ENCODE measurements at places on chromosomes 3 and 15. TPM values are rescaled to one million over a fixed set of nuclear protein-coding genes. Genes with fewer than 3 reads are reported as not detected.

Gene TM6SF1
- 10.3 TPM for total RNA-seq

Gene SUCNR1
- 0.10 TPM for total RNA-seq

Gene SYNM
- 300 TPM for total RNA-seq

Gene KLF15
- total RNA-seq: 157 TPM

Gene RBP2
- not detected for total RNA-seq

DNA sequence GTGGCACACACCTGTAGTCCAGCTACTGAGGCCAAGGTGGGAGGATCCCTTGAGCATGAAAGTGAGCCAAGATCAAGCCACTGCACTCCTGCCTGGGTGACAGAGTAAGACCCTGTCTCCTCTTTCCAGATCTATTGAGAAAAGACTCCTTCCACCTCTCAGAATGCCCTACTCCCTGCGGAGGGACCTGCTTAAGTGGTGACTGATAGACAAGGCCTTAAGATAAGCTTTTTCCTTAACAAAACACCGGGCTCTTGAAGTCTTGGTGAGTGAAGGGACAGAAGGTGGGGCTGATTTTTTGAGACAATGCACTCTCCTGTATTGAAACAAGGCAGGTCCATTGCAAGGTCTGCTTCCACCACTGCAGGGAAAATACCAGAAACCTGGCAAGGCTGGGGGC lies 338.4 kb upstream of the FRG2C start:
- no peak for DNase-seq

- no peak for DNase-seq
Measured at GRCh38 chr3:133610031-133610430, 36.5 kb downstream of the CDV3 start.

- DNase-seq: peak; percentile 29
Measured at GRCh38 chr15:69484837-69485236, 32.2 kb downstream of the RPLP1 start.

GRCh38 chr3:30644615-30645014 lies 38.2 kb downstream of the TGFBR2 start:
- peak; percentile 45 for DNase-seq

DNA sequence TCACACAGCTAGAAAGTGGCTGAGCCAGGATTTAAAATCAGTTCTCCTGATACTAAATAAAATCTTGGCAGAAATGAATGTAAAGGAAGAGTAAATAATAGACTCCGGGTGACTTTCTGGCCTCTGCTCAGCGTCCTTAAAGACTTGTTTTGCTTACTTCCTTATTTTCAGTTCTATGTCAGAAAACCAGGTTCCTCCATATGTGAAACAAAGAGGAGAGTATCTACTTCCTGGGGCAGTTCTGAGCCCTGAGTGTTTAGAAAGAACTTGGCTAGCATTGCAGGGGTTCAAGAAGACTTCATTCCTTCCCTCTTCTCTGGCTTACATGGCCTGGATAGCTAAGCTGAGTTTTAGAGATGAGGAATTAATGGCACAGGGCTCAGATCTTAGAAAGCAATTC lies 222.8 kb upstream of the TLE3 start:
- no peak for DNase-seq

DNA sequence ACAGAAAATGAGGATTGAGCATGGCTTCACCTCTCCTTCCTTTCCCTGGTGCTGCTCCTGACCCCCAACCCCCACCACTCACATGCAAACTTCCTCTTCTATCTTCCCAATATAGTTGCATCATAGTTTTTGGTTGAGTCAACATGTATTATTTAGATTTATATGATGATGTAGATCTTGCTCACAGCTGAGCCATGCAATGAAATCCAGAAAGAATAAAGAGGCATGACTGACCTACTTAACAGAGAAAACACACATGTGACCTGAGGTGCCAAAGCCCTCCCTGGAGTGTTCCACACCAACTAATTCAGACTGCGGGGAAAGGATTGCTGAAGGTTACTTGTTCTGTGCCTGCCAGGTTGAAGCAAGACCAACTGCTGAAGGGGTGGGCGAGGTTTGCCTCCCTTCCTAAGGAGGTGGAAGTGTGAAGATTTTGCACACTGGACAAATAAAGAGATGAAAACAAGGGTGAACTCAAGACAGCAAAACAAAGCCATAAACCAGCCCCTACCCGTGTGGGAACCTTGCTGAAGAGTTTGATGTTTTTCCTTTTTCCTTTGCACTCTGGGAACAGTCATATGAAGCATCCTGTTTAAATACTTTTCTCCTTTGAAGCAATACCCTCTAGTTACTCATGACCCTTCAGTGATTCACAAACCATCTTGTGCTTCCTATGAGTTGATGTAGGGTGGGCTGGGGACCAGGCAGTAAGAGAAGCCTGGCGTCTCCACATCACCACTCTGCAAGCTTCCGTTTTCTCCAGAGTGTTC lies 155.2 kb upstream of the UBE2E1 start:
- no peak for DNase-seq

DNA sequence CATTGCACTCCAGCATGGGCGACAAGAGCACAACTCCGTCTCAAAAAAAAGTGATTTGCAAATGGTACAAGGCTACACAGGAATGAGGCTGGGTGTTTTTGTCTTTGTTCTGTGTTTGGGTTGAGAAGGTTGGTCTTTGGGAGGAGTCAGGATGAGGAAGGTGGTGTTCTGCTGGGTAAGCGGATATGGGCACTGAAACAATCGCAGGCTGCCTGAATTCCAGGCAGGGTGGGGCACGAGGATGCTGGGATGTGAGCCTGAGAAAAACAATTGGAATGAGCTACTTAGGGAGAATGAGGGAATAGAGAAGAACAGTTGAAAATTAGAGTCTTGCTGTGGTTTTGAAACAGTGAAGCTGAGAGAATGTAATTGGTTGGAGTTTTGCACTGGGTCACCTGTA lies 51.6 kb downstream of the ZBTB38 start:
- DNase-seq: no peak

DNA sequence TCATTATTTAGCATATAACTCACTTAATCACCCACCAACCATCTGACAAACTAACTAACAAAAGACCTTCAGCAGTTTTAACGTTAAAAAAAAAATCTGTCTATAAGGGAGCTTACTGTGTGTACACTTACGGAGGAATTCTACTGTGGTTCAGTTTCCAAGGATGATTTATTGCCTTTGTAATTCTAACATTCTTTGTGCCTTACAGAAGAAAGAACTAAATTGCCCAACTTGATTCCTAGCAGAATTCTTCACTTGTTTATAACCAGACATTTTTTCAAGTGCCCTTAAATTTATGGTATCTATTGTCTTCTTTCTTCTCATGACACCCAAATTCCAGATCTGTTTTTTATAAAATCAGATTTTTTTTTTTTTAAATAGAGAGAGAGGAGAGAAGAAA lies 119.7 kb upstream of the IGSF10 start:
- no peak for DNase-seq

GRCh38 chr3:16546186-16547010 lies 32.9 kb upstream of the RFTN1 start:
- no peak for DNase-seq

DNA sequence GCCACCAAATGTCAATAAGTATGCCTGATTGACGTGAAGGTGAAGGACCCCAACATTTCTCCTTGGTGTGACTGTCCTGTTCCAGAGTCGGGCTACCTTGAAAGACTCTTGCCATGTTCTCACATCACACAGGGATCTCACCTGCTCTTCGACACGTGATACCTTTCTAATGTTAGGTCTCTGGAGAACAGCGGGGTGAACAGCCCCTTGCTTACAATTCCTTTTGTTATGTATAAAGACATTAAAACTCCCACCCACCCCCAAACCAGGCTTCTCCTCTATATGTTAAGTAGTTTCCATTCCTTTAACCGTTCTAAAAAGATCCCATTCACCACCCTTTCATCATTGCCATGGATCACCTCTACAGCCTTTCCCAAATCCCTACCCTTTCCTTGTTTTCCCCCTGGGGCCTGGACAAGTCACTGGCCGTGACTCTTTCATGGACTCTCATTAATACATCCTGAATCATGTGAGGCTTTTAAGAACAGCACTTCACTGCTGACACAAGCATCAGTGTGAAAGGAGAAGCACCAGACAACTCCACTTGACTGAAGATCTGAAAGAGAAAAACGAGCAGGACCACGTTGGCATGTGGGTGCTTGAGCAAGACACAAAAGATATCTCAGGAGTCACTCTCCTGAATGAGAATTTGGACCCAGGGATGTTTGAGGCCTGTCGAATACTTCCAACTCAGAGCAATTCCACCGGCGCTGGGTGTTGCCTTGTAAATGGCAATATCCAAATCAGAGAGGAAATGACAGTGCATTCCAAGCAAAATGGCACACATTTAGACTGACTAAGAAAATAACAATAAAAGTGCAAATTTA lies 115.0 kb downstream of the FOXP1 start:
- no peak for DNase-seq

- no peak for DNase-seq
Measured at GRCh38 chr15:75200765-75201615, 692 bp upstream of the C15orf39 start.

DNA sequence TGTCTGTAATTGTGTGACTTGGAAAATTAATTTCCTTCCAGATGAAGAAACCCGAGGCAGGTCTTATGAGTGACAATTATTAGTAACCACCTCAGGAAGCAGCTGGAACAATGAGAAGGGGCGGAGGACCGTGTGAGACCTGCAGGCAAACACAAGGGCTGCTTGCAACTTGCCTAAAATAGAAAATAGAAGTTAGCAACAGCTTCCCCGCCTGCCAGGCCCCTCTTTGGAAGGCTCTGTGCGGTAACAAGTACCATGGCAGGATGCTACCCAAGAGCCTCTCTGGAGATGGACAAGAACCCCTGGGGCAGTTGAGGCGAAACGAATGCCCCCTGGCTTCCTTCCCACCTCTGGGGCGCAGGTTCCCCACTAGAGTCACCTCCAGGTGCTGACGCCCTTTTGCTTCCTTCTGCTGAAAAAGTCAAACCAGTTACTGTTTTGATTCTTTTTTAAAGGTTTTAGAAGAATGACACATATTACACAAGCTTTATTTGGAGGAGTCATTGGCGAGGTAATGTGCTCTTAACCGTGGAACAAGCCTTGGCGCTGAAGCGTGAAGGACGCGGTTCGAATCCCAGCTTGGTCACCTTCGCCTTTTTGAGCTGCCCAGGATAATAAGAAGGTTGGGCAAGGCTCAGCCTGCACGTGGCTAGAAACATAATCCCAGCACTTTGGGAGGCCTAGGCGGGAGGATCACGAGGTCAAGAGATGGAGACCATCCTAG lies 47.0 kb upstream of the SYNM start:
- peak; percentile 77 for DNase-seq

DNA sequence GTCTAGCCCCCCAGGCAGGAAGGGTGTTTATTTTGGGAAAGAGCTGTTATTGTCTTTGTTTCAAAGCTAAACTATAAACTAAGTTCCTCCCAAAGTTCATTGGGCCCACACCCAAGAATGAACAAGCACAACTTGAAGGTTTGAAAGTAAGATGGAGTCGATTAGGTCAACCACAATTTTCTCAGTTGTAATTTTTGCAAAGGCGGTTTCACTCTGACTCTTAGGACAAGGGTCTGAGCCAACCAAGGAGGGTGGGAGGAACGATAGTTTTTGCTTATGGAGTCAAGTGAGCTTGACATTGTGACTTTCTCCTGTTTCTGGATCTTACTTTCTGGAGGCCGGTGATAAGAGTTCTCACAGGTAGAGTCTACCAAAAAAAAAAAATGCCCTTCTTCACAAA lies 5.8 kb upstream of the ZNF770 start:
- DNase-seq: no peak

DNA sequence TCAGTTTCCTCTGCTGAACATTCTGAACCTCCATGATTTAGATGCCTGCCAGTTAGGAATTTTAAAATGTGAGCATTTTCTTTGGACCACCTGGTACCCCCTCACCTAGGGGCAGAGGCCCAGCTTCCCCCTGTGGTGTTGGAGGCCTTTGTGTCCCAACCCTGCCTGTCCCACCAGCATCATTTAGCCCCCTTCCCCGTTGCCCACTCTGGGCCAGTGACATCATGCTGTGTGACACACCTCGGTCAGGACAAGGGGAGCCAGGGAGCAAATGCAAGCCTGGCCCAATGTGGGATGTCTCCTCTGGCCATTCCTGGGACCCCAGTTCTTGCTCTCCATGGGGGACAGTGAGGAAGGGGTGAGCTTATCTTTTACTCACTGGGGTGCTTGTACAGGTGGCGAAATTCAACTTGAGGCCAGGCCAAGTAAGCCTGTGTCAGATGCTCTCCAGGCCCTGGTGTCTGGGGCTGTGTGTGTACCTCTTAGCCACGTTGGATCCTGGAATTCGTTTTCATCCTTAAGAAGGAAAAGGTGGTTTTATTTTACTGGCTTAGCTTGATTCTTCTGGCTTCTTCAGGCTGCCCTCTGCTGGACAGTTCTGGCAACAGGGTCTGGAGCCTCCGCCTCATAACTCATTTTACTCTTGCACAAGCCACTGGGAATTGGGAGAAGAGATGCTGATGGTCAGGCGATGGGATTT lies 49.7 kb upstream of the MYZAP start:
- DNase-seq: no peak

Measured in gastrocnemius medialis (tissue), 4 donors.